HT1080 (cell line): ENCODE measurements at places on chromosomes 11 and 22. TPM values are rescaled to one million over a fixed set of nuclear protein-coding genes. Genes with fewer than 3 reads are reported as not detected.

DNA sequence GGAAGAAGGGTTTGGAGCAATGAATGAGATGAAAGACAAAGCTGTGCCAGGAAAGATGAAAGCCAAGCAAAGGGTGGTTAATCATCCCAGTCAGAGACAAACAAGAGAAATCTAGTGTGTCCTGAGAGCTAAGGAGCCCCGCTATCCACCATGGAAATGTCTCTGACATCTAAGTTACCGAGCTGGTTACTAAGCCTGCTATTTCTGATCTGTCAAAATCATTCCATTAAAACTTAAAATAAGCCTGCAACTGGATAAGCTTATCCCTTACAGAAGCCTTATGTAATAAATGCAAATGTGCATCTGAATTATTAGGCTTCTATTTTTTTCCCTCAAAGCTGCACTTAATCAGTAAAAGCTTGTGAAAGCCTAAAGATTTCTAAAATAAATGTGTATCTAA, 22.1 kb upstream of the SESN3 start:
- no peak for DNase-seq

DNA sequence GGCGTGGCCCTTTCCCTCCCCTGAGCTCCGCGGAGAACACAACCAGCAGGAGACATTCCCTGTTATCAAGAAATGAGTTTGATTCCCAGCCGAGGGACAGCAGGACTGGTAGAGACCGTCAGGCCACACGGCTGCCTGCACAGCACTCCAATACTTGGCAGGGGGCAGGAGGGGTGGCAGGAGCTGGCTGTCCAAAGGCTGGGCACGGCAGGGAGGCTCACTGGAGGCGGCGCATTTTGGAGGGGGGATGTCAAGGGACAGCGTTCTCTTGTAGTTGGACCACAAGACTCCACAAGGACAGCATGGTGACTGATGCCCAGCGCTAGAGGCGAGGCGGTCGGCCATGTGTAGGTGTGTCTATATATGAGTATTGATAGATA, 66.7 kb upstream of the A4GALT start:
- DNase-seq: no peak

DNA sequence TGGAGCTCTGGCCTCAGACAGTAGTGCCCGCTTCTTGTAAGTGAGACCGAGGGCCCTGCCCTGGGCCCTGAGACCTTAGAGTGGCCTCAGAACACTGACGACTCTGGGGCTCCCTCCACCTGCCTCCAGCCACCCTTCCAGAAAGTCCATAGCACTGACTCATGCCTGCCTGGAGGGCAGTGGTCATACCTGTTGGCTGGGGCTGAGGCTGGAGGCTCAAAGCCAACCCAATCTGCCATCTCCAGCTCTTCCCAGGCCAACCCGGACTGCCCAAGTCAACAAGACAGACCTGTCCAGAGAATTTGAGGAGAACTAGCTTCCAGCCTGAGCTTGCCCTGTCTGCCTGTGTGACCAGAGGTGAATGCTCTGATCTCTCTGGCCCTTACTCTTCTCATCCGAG, 66.9 kb upstream of the TTLL12 start:
- DNase-seq: no peak

DNA sequence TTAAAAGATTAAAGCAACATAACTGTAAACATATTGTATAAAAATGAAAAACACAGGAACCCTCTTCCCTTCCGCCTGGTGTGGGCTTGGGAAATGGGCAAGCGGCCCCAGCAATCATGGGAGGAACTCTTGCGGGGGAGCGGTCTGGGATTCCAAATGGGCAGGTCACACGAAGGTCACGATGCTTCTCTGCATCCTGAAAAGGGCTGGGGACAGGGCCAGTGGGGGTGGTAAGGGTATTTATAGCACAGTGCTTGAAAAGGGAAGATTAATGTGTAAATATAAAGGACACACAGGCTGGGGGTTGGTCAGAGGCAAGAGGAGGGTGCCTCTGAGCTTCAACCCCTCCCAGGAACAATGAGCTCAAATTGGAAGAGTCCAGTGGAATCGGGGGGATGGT, 46.9 kb upstream of the OR4B1 start:
- no peak for DNase-seq

Gene KCNK4
- not detected in 2 replicates for total RNA-seq

Gene DLG2
- total RNA-seq: 0.23 and 0.34 TPM in 2 replicates

Gene IGSF22
- not detected in 2 replicates for total RNA-seq

Gene MRGPRF
- total RNA-seq: 0.03 TPM in 1 of 2 replicates, not detected in the other

Gene SLC22A12
- not detected in 2 replicates for total RNA-seq

Gene PGA3
- not detected in 2 replicates for total RNA-seq
